ENCODE measurements at places on chromosomes 2 and 18. TPM values are rescaled to one million over a fixed set of nuclear protein-coding genes. Genes with fewer than 3 reads are reported as not detected.
A peak's percentile ranks its signal among the peaks of the same experiment; 100 is the strongest.

DNA sequence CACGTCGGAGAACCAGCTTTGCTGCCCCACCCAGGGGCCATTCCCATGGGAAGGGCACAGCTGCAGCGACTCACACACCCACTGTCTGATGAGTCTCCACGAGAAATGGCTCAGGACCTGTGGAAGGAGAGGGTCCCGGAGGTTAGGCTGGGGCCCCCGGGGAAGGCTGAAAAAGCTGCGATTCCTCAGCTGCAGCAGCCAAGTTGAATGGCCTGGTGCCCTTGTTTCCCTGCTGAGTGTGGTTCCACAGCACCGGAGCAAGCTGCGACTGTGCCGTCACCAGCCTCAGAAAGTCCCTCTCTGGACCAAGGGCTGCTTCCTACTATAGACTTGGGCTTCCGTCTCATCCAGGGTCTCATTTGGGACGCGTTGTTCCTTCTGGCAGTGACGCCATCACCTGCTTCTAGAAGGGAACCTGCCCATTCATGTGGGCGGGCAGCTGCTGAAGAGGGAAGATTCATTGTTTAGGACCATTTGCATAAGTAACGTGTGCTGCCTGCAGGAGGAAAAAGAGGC is 180.2 kb downstream of the INHBB start:
- DNase-seq, result no peak

DNA sequence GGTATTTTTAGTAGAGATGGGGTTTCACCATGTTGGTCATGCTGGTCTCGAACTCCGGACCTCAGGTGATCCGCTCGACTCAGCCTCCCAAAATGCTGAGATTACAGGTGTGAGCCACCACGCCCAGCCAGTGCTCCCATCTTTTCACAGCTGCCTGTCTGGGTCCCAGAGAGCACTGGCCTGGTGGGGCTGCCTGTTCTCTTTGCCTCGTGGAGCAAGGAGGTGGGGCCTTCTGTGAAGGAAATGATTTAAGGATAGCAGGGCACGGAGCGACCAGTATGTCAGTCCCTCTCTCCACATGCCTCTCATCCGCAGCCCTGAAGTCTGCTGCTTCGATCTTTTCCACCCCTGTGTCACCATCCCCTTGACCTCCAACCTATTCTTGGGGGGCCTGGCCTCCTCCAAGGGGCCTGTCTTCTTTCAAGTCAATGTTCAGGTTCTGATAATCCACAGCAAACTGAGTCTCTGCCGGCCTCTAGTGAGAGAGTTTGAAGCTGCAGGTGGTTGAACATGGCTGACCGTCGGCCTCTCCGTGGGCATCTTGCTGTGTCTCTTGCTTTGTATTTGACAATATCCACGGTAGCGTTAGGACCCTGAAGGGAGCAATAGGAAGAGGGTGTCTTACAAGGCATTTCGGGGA is 28.2 kb upstream of the GIGYF2 start:
- peak; percentile 3 for DNase-seq

DNA sequence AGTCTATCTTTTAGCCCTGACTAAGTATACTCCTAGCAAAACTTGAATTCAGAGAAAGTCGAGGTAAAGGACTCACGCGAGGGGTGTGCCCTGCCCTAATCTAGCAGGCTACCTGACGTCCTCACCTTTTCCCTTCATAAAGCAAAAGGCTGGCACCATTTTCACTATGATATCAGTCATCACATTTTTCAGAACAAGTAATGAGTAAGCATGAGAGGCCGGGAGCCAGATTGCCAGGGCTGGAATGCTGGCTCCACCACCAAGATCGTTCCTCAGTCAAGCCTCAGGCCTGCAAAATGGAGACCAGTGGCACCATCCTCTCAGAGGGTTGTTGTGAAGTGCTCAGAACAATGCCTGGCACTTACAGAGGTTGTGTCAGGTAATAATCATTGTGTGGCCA is 18.7 kb upstream of the NCKAP5 start:
- DNase-seq, result no peak

- no peak for DNase-seq
Measured at GRCh38 chr2:11405599-11406266, 60.2 kb downstream of the E2F6 start.

DNA sequence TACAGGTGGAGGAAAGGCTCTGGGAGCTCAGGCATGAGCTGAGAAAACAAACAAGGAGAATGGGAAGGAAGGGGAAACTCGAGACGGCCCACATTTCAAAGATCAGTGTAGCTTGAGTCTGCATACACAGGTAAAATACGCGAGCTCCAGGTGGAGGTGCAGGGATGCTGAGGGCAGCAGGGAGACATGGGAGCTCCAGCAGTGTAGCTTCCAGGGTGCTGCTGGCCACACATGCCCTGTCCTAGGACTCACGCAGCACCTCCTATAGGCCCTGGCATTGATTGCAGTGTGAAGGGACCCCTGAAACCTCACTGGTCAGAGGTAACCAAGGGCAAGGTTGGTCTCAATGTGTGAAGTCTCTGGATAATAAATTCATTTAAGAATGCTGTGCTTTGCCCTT is 362.8 kb upstream of the HS6ST1 start:
- no peak for DNase-seq

DNA sequence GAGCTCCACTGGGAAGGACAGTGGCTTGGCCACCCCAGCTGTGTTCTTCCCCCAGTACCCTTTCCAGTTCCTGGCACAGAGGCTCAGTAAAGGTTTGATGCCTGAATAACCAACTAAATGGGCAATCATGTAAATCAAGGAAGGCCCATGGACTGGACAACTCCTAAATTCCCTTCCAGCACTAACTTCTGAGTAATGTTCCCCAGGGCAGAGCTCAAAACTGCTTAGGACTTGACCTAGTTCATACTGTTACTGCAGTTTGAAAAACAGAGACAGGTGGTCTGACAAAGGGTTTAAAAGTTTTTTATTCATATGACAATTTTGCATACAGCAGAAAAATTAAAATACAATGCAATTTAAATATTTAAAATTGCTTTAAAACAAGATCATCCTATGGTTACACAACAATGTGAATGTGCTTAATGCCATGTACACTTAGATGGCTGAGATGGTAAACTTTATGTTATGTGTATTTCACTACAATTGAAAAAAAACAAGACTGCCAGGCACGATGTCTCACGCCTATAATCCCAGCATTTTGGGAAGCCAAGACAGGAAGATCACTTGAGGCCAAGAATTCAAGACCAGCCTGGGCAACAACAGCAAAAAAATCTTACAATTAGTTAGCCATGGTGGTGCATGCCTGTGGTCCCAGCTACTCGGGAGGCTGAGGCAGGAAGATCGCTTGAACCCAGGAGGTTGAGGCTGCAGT is 26.2 kb downstream of the PCBP1 start:
- DNase-seq, result no peak

Gene SULT1C4
- not detected for total RNA-seq

Gene OSBPL6
- total RNA-seq, result 11.6 TPM

DNA sequence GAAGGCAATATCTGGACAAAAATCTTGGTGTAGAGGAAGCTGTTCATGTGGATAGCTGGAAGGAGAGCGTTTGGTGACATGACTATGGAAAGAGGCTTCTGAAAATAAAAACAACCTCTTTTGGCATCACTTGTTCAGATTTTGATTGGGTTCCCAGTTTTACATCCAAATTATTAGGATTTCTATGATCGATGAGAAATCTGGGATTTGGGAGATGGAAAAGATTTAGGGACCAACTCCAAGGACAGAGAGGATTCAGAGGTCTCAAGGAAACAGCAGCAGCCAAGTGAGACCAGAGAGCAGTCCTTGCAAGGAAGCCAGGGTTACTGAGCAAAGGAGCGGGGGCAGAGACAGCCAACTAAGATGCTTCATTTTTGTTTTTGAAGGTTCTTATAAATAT is 441.7 kb downstream of the TRIB2 start:
- no peak for DNase-seq

Gene DOK6
- not detected for total RNA-seq

DNA sequence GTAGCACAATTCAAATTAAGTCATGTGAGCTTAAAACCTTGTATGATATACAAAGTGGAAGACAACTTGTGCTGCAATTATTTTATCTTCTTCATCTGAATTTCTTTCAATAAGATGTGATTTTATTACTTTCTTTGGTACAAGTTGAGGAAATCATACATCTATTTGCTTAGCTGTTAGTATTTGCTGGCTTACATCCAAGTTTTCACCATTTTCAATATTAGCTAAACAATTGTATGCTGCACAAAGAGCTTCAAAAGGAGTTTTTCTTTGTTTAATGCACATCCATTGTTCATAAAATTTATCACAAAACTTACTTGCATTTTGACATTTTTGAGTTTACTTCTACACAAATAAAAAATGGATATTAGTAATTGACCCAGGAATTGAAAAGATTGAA is 40.9 kb downstream of the SCN9A start:
- DNase-seq, result no peak

DNA sequence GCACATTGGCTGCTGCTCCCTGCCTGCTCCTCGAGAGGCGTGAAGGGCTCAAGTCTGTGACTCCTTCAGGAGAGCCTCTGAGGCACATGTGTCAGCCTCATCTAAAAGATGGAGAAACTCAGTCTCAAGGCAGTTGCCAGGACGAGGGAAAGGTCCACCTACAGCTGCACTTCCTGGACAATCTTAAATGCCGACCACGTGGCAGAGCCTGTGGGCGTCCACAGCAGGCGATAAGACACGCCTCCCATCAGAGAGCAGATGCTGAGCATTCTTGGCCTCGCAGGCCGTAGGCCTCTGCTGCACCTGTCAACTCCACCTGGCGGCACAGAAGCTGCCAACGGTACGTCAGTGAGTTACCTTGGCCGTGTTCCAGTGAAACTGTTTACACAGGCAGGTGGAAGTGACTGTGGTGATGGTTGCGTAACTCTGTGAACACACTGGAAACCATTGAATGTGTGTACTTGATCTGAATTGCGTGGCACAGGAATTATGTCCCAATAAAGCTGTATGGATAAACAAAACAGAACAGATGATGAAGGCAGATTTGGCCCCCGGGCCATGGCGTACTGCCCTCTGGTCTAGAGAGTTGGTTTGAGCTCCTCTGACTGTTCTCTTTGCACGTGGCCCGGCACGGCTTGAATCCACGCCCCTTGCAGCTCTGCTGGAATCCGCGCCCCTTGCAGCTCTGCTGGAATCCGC is 114.5 kb downstream of the RNF144A start:
- peak; percentile 52 for DNase-seq

DNA sequence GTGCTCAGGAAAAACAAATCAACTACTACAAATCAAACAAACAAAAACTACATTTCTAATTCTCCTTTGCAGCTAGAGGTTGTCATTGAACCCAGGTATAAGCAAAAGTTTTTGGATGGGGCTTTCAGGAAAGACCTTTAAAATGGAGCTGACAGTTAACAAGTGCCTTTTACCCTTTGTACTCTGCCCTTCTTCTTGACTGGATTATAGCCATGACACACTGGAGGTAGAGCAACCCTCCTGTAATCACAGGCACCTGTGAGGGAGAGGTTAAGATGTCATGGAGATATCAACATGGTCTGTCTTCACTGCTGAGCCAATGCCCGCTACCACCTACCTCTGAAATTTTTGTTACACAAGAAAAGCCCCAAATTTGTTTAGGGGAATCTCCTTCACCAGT is 100.0 kb upstream of the GLS start:
- DNase-seq, result no peak

Gene DNAJC5G
- 2.5 TPM for total RNA-seq

- DNase-seq, result no peak
Measured at GRCh38 chr2:234488913-234489451, 7.9 kb downstream of the ARL4C start.

Gene RAB27B
- 2.2 TPM for total RNA-seq

Gene INPP5D
- total RNA-seq, result 1.8 TPM

GRCh38 chr2:40452786-40453185 is 896 bp upstream of the SLC8A1 start:
- no peak for DNase-seq

Gene SCN1A
- total RNA-seq, result not detected

Gene MC4R
- total RNA-seq, result not detected

- DNase-seq, result no peak
Measured at GRCh38 chr2:240179186-240179815, 38.8 kb upstream of the OTOS start.

GRCh38 chr2:23649303-23649702 is 264.3 kb downstream of the KLHL29 start:
- no peak for DNase-seq

DNA sequence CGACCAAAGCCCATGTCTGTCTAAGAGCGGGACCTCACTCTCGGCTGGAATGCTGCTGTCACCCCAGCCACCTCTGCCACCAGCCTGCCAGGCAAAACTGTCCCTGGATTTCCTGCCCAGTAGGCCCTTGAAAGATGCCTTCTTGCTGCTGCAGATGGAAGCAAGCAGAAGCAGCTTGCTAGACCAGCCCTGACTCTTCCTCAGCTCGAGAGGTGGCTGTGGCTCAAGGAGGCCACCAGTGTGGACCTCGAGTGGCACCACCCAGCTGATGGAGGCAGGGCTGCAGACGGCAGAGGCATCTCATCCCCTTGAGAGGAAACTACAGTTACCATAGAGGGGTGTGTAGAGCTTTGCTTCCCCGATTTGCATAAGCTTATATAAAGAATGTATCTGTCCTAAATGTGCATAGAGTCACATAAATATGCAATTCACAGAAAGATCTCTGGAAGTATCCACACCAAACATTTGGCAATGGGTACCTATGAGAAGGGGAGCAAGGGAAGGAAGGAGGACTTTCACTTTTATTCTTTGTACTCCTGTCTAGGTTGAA is 20.6 kb downstream of the ADCY3 start:
- no peak for DNase-seq

GRCh38 chr18:40019797-40020392 is 1935.1 kb upstream of the PIK3C3 start:
- no peak for DNase-seq

- DNase-seq, result no peak
Measured at GRCh38 chr2:158181171-158181570, 79.5 kb downstream of the UPP2 start.

GRCh38 chr2:40164736-40165508 is 287.0 kb downstream of the SLC8A1 start:
- DNase-seq, result no peak

DNA sequence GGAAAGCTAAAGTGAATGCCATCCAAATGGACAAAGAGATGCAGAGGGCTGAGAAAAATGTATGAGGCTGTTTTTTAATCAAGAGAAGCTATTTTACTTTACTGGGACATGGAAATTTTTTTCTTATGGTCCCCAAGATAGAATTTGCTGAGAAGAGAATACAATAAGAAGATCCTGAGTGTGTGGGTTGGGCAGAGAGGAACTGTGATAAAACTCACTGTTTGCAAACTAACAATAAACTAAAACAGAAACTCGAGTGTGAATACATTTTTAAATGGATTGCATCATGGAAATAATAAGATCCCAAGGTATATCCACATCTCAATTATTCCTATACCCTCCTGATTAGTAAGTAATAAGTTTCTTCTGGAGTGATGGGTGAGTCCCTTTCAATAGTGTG is 4.4 kb downstream of the NEB start:
- no peak for DNase-seq

GRCh38 chr2:193315428-193316091 is 1120.8 kb upstream of the TMEFF2 start:
- DNase-seq, result no peak

GRCh38 chr18:23301972-23302371 is 151.1 kb upstream of the RIOK3 start:
- no peak for DNase-seq

Gene ALPP
- 0.34 TPM for total RNA-seq
